ENCODE measurements at places on chromosomes 12 and 14.
A peak's percentile ranks its signal among the peaks of the same experiment; 100 is the strongest.

DNA sequence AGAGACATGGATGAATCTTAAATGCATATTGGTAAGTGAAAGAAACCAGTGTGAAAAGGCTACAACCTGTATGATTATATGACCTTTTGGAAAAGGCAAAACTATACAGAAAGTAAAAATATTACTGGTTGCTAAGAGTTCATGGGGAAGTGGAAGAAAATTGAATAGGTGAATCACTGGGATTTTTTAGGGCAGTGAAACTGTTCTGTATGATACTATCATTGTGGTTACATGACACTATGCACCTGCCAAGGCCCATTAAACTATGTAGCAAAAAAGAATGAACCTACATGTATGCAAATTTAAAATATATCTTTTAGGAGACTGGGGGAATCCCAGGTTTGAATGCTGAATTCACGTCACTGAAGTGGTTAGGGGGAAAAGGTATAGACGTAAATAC lies 12.6 kb upstream of the OR8S1 start:
- no peak for DNase-seq

DNA sequence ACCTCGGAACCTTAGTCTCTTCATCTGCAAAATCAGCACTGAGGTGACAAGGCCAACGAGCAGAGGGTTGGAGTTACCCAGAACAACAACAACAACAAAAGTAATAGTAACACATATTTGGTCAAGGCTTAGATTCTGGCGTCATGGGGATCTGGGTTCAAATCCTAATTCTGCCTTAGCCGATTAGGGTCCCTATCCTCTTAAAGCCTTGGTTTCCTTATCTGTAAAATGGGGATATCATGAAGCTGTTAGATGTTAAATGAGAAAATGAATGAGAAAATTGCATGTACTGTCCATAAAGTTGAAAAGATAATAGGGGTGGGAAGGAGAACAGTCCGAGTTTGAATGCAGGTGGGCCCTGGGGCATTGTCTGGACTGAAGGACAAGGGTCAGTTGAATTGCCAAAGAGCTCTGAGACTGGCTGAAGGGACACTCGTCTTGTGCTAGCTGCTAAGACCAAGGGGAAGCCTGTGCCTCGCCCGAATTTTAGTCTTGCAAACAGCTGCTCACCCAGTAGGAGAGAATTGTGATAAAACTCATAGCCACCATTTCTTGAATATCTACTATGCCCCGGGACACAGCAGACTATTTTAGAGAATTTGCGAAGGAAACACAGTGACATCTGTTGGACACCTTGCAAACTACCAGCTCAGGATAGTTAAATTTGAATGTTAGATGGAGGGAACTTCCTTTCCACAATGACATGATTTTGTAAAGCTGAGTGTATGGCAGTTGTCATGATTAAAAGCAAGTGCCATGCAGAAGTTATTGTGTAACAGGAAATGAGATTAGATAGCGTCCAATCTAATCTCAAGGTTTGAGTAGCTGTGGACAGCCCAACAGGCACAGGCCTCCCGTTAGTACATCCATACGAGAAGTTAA lies 6.8 kb upstream of the HNF1A start:
- peak; percentile 92 for DNase-seq

DNA sequence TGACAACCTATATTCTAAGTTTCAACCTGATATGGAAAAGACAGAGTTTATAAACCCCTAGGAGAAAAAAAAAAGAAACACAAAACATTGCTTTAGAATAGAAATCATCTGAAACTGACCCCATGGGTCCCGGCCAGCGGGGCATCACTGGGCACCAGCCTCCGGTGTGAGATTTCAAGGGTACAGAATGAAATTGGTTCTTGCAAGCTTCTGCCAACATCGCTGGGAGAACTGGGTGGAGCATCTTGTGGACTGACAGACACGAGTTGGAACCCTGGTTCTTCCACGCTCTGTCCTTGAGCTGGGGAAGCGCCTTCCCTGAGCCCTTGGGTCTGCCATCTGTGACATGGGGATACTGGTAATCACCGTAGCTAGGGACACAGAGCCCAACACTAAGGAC lies 173.6 kb downstream of the PHETA1 start:
- no peak for DNase-seq

GRCh38 chr12:81759190-81760051 lies at the start of gene PPFIA2:
Gene PPFIA2, minus strand, starts transcription at chr12:81759350.
- DNase-seq, result peak; percentile 3

GRCh38 chr12:124809878-124810277 lies 53.8 kb downstream of the SCARB1 start:
- DNase-seq, result no peak

DNA sequence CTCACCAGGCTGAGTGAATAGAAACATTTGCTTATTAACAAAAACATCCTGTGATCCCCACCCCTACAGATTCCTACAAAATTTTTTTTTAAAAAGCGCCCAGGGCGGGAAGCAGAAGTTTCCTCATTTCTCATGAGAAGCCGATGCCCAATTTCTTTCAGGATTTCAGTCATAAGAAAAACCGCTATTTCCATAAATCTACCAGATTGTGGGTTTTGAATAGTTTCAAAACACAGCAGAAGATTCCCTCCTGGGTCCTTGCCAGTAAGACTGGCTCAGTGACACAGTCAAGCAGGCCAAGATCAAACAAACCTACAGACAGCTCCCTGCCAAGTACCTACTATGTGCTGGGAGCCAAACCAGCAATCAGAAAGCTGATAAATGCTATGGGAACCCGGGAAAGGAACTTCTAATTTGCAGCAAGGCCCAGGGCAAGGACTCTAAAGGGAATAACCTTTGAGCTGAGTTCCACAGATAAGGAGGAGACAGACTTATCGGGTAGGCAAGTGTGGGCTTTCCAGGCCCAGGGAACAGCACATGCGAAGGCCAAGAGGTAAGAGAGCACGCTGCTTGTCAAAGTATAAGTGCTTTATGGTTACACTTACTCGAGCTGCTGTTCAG lies 68.7 kb downstream of the CCDC88C start:
- DNase-seq, result peak; percentile 70

GRCh38 chr14:60197629-60198303 lies 32.6 kb upstream of the DHRS7 start:
- DNase-seq, result peak; percentile 24

GRCh38 chr12:52531566-52532300 lies 11.5 kb upstream of the KRT5 start:
- no peak for DNase-seq

DNA sequence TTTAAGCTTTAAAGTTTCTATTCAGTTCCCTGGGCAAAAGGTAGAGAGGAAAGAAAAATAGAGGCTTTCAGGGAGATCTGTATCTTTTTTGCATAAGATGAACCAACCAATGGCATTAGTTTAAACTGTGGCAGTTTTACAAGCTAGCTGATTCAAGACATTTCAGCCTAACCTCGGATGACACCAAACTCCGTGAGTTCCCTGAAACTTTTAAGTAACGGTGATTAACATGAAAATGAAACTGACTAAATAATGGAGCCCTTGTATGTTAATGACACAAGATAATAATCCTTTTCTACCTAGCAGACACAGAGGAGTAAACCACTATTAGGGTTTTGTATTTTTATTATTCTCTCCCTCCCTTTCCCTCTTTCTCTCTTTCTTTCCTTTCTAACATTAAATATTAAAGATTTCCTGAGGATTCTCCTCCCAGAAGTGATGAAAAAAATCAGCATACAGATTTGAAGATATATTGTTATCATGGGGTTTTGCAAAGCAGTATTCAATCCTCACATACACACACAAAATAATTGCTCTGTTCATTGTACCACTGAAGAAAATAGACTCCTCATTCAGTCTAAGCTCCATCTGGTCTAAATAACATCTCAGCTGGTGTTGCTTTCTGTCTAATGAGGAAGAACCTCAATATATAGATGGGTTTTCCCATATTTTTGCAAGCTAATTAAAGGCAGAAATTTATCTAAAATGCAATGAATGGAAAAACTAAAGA lies 483.8 kb downstream of the NOVA1 start:
- DNase-seq, result no peak

GRCh38 chr14:66910311-66910840 lies 278.9 kb upstream of the GARIN2 start:
- no peak for DNase-seq

DNA sequence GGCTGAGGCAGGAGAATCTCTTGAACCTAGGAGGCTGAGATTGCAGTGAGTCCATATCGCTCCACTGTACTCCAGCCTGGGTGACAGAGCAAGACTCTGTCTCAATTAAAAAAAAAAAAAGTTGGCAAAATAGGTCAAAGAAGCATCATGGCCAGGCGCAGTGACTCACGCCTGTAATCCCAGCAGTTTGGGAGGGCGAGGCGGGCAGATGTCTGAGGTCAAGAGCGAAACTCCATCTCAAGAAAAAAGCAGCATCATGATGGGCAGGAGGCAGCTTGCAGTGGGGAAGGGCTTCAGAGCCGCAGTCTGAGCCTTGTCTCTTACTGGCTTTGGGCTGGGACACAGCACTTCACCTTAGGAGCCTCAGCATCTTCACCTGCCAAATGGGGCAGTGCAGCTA lies 21.4 kb downstream of the TEAD4 start:
- DNase-seq, result no peak

GRCh38 chr12:92524489-92524888 lies 178.3 kb upstream of the PLEKHG7 start:
- DNase-seq, result no peak

DNA sequence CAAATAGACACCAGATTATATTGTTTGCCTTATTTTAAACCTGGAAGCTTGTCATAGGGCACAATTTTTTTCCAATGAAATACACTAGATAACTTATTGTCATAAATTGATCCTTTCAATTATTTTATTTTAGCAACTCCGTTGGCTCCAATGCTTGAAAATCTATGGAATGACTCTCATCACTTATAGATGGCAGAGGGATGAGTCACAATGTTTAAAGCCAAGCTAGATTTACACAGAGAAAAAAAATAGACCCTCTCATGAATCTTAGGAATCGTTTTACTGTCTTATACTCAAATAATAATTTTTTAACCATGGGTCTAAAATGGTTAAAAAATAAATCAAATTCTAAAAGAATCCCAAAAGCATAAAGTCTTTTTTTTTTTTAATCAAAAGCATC lies 1276.6 kb upstream of the FLRT2 start:
- DNase-seq, result no peak

DNA sequence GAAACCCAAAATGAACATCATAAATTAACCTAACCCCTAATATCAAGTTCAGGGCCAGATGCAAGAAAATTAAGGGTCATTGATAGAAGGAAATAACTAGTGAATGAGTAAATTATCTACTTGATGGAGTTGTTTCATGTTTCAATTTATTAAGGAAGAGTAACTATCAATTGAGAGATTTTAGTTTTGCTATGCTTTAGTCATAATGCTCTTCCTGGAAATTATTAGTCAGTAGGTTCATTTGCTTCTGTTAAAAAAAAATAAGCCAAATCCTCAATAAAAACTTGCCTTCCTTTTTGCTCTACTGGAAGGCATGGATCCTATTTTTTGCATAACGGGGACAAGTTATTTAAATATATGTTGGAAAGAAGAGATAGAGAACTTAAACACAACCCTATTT lies 59.0 kb upstream of the HIF1A start:
- DNase-seq, result no peak

- DNase-seq, result no peak
These were observed 110.3 kb downstream of the GCH1 start for GRCh38 chr14:54792288-54792687.

GRCh38 chr12:123601602-123602489 lies at the start of gene DDX55:
Gene DDX55, plus strand, starts transcription at chr12:123602099. Its CDS starts 50 bp downstream, at chr12:123602149.
- DNase-seq, result peak; percentile 94

GRCh38 chr12:126492181-126492580 lies 1426.9 kb downstream of the AACS start:
- no peak for DNase-seq

DNA sequence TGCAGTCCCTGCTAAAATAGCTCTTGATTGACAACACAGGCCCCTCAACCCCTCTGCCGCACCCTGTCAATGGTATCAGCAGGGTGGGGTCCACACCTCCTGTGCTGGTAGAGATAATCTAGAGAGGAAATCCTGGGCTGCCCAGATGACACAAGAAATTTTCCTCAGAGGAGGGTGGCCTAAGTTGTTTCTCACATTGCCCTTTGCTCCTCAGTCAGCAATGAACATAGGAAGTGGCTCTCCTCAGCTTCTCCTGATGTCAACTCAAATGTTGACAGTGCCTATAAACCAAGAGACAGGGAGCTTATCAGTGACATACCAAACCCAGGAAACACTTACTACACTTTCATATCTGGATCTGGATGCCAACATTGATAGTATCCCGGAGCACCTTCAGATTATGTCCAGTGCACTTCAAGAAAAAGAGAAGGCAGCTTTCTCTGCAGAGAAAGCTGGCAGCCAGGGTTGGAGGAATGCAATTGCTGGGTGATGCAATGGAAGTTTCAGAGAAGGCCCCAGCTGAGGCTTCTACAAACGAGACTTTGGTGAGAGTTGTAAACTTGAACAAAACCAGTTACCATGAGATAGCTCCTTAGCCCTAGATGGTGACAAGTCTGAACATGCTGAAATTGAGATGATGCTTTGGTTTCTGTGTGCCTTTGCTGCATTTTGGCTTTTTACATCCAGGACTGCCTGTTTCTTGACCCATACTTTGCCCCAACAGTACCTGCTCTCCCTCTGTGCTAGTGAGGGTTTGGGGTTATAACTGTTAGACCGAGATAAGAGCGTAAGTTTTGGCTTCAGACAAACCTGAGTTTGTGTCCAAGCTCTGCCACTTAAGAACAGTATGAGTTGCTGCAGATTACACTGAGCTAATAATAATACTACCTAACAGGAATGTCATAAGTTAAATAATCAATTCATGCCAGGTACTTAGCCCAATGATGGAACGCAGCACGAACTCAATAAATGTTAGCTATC lies 183.5 kb downstream of the NUAK1 start:
- peak; percentile 82 for DNase-seq
